ENCODE measurements at places on chromosomes 16 and 17.

DNA sequence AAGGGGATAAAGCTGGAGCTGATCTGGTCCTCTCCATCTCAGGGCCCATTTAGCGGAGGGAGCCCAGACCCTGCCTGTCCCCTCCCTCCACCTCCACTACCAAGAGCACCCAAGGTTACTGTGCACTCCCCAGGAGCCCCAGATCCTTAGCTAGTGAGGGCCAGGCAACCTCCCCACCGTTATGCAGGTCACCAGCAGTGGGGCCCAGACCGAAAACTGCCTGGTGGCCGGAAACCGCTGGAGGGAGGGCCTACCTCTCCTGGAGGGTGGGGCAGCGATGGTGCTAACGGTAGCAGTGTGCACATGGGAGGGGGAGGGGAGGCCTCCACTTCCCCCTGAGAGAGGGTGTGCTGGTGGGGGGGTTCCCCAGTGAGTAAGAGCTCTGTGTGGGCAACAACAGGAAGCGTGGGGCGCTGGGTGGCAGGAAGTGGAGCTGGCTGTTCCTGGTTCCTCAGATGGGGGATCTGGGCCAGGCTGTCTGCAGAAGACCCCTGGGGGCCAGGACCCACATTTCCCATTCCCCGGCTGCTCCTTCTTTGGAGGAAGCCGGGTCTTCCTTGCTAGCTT is 4.4 kb downstream of the FMNL1 start:
- DNase-seq = peak; percentile 32

GRCh38 chr16:68778551-68779231 is 41.6 kb downstream of the CDH1 start:
- DNase-seq = peak; percentile 38

- DNase-seq = no peak
Measured at GRCh38 chr17:82667668-82668000, 19.4 kb upstream of the WDR45B start.

GRCh38 chr16:79181419-79181818 is 419.1 kb downstream of the MAF start:
- no peak for DNase-seq

GRCh38 chr17:30134551-30134950 is 17.9 kb downstream of the NSRP1 start:
- DNase-seq = no peak
